IPS DF 19.7 (cell line): ENCODE measurements at places on chromosomes 1 and 21.

GRCh38 chr1:19456968-19457441 is 28.3 kb downstream of the CAPZB start:
- DNase-seq = no peak

- no peak for DNase-seq
These were observed 5.1 kb upstream of the TMEM222 start for GRCh38 chr1:27316860-27317259.

- no peak for DNase-seq
These were observed 940 bp upstream of the PLA2G2C start for GRCh38 chr1:20187103-20187812.

- no peak for DNase-seq
These were observed 27.8 kb downstream of the H6PD start for GRCh38 chr1:9262096-9262986.

GRCh38 chr1:115275216-115275615 is 62.8 kb downstream of the NGF start:
- no peak for DNase-seq

DNA sequence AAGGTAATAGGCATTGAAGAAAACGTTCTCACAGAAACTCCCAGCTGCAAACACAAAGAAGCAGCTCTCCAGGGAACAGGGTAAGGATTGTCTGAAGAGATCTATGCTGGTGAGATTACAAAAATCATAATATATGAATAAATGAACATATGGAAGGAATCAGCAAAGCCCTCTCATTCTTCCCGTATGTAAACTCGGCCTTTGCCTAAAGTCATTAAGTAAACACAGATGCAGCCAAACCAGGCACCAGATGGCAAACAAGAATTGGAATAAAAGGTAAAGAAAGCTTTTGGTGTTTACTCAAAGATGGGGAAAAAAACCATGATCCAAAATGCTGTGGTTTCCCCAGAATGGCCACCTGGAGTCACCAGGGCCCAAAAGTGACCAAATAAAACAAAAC is 76.6 kb upstream of the HOOK1 start:
- DNase-seq = no peak

DNA sequence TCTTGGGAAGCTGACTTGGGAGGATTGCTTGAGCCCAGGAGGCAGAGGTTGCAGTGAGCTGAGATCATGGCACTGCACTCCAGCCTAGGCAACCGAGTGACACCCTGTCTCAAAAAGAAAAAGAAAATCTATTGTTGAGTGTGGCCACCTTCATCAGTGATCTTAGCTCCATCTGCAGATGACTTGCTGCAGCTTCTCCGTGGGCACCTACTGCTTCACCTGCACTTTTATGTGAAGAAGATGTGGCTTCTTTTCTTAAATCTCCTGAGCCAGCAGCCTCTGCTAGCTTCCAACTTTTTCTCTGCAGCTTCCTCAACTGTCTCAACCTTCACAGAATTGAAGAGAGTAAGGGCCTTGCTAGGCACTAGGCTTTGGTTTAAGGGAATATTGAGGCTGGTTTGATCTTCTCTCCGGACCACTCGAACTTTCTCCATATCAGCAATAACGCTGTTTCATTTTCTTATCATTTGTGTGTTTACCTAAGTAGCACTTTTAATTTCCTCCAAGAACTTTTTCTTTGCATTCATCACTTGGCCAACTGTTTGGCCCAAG is 28.0 kb downstream of the AGPAT3 start:
- DNase-seq = no peak

DNA sequence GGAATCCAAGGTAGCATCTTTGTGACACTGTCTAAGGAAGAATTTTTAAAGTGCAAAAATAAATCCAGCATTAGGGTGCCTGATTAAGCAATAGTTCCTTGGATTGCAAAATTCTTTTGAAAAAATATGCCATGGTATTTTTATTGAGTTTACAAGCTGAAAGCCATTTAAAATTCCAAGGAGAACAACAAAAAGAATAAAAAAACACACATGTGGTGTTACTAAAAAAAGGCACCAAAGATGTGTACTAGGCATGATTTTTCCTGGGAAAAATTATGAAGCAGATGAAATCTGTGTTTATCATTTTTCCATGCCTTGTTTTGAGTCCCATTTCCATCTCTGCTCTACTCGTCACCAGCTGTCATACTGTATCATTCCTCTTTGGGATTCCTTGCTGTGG is 157.0 kb upstream of the ZNHIT6 start:
- no peak for DNase-seq

GRCh38 chr1:33503506-33503905 is 31.1 kb downstream of the ZSCAN20 start:
- no peak for DNase-seq

DNA sequence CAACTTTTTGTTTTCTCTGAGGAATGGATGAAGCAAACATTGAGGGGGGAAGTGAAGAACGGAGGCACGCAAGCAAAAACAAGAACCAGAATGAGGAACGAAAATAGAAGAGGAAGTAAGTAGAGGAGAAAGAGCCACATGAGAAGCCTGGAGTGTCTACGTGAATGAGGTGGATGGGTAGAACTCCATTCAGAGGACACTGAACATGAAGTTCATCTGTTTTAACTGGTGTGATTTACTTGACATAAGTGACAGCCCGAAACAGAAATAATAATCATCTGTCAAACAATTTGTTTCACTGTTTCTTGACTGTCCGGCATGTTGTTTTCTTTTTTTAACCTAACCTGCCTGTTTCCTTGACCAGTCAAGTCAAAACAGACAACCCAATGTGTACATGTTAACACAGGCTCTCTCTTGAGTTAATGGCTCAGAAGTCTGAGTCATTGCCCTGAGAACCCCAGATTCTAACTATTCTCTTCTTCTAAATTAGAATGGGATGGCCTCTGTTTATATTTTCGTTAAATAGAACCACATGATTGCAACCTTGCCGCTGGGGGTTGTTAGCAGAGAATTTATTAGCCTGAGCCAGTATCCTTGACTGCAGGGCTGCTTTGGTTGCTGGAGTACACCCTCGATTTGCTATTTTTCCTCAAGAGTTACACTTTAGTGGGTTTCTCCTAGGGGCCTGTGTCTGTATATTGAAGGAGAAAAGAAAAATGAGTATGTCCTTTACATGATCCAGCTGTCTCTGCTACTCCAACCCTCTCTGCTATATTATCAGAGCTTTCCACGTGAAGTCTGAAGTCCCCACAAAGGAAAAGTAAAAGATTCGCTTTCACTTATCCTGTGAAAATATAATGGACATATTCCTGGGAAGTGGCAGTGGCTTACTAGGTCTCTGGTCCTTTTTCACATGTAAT is 151.7 kb downstream of the ZC3H11B start:
- no peak for DNase-seq

- DNase-seq = no peak
These were observed 42.9 kb downstream of the COP1 start for GRCh38 chr1:176164014-176164678.

DNA sequence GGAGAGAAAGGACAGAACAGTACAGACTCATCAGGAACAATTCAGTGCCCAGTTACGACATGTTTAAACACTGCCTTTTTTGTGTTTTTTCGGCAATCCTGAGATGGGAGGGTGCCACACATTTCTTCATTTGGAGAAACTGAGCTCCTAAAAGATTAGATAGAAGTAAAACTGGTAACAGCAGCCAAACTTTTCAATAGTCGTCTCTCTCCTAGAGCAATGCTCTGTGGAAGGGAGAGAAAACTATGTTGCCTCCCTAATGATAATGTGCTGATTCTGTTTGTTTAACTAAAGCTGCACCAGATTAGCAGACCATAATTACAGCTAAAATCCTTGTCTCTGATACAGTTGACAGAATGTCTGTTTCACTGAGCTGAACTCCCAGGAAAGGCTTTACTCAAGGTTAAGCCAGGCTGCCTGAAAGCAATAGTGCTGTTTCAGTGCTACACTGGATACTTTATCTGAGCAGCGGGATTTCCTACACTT is 76.2 kb upstream of the CXADR start:
- no peak for DNase-seq

GRCh38 chr1:220982686-220983085 is 103.4 kb downstream of the HLX start:
- DNase-seq = no peak

GRCh38 chr1:236041631-236042618 is 23.0 kb downstream of the NID1 start:
- no peak for DNase-seq

DNA sequence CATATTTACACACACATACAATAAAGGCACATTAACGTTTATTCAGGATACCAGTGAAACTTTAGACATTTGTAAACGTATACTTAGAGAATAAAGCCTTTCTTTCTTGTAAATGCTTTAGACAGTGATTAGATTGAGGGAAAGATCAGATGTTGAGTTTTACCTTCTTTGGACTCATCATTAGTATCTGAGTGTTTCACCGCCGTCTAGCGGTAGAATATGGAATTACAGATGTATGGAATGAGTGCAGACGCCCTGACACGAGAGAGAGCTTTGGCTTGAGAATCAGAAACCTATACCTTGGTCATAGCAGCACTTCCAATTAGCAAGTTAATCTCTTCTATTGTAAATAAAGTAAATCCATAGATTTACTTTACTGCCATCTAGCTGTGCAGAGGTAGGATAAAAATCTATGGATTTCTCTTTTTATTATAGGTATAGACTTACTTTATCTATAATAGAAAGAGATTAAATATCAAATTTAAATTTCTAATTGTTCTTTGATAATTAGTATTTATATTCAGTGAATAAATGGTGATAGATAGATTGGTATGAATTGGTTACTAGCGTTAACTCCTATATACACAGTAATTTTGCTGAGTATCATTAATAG is 12.6 kb downstream of the FLG2 start:
- no peak for DNase-seq

DNA sequence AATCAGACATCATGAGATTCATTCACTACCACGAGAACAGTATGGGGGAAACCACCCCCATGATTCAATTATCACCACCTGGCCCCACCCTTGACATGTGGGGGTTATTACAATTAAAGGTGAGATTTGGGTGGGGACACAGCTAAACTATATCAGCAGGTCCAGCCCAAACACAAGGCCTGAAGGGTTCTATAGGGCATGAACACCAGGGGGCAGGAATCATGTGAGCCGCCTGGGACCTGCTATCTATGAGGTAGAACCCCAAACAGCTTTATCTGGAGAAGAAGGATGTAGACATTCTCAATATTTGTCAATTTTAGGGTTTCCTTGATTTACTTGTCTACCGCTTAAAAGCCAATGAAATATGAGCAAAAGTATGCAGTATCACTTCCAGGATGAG is 294.9 kb upstream of the DEPDC1 start:
- no peak for DNase-seq

DNA sequence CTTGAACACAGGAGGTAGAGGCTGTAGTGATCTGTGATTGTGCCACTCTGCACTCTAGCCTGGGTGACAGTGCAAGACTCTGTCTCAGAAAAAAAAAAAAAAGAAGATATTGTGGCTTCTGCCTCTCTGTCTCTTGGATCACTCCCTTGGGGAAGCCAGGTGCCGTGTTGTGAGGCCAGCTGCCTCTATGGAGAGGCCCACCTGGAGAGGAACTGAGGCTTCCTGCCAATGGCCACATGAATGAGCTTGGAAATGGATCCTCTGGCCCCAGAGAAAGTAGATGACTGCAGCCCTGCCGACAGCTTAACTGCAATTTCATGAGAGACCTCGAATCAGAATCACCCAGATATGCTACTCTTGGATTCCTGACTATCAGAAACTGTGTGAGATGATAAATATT is 19.7 kb upstream of the AK2 start:
- no peak for DNase-seq

DNA sequence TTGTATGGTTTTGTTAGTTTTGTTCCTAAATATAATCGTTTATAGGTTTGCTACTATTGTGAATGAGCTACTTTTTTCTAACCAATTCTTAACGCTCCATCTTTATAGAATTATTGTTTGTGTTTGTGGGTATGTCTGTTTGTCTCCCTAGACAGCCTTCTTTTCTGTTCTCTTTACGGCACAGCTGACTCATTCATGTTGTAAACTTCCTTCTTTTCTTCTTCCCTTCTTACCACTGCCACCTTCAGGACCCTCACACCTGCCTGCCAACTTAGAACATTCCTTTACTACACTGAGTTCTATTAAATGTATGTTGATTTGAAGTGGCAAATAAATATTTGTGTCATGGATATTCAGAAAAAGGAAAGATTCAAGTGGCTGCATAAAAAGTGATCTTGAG is 29.1 kb downstream of the AK5 start:
- DNase-seq = no peak

- DNase-seq = no peak
These were observed 33.6 kb downstream of the SOAT1 start for GRCh38 chr1:179327196-179327595.

GRCh38 chr1:223653015-223653414 is 12.5 kb downstream of the CAPN8 start:
- no peak for DNase-seq

- no peak for DNase-seq
These were observed 88.8 kb upstream of the PDE4B start for GRCh38 chr1:65703853-65704252.

- no peak for DNase-seq
These were observed 29.5 kb downstream of the CAPN2 start for GRCh38 chr1:223741861-223742260.

- DNase-seq = no peak
These were observed 137.2 kb downstream of the DHRS3 start for GRCh38 chr1:12480748-12481362.

GRCh38 chr1:41485605-41486004 is 1.1 kb upstream of the EDN2 start:
- no peak for DNase-seq

DNA sequence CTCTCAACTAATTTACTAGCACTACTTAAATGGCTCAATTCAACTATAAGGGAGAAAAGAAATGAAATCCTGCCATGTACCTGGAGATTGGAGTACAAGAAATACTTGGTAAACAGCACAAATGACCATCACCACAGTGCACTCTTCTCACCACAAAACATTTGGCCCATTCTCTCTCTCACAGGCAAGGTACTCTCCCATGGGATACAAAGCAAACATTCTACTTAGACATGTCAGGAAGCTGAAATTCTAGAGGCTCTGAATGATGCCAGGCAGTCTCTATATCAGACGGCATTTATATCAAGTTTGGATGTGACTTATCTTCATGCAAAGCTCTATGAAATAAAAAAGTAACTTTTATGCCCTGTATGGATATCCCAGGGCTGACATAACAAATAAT is 72.5 kb downstream of the DPT start:
- DNase-seq = no peak

DNA sequence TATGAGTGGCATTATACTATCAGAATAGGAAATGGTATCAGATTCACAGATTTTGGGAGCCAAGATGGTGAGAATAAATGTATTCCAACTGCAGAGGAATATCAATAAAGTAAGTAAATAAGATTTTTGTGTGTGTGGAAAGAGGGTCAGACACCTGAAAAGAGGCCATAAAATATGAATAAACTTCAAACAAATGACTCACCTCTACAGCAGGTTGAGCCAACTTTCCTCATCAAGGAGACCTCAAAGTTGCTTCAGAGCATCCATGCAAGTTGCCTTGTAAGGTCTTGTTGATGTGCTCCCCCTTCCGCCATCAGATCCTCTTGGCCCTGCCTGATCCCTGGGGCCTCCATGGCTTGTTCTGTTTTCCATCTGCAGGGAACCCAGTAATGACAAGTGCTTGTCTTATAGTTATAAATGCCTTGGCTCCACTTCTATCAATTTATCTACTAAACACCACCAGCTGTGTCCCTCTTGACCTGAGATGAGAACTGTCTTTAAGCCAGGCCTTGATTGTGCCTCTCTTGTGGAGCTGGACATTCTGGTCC is 775.6 kb downstream of the LTN1 start:
- DNase-seq = no peak
